Stimulated activated CD8-positive, alpha-beta memory T cell treated with anti-CD3 and anti-CD28 coated beads, Interleukin-15, amount 100 ng/mL, for 48 hours (primary cell): ENCODE measurements at places on chromosomes 6 and 20.

DNA sequence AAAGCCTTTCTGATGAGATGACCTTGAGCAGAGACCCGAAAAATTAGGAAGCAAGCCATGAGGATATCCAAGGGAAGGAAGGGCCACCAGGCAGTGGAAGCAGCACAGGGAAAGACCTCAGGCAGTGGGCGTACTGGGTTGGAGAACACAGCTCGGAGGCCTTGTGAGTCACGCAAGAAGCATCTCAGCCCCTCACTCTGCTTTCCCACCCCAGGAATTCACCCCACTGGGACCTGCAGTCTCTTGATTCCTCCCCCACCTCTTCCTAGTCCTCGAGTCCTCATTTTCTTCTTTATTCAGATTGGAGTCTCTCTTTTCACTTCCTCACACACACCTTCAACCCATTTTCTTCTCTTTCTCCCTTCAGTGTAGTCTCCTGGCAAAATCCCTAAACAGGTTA lies 27.0 kb downstream of the RPRD1B start:
- DNase-seq: no peak

DNA sequence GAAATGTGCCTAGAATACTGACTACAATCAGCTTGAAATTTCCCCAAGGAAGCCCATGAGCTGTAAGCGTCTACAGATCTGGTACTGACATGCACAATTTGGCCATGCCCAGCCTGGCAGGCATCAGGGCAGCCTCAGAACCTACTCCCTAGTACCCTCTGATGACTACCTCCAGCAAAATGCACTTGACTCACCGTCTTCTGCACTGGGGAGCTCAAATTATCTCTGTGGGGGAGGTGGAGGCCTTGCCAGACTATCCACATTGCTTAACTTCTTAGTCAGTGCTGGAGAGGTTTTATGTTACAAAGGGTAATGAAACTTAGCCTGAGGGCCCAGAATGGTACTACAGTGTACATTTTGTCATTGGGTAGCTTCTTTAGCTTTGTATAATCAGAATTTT lies 126.0 kb upstream of the ADGRF1 start:
- no peak for DNase-seq

DNA sequence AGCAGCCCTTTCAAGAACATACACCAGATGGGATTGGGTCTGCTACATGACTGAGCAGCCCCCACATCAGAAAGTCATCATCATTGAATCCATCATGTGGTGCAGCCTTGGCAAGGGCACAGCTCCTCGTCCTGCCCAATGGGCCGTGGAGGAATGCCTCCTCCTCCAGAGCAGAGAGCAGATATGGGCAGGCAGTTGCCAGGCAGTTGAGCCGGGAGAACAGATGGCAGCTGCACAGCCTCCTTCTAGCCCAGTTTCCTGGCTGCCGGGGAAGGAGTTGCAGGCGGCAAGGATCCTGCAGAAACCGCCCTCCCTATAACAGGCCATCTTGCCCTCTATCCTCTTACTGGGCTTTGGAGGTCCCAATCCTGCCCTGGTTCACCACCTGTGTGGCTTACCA lies 11.9 kb upstream of the ZFAND3 start:
- DNase-seq: no peak

- no peak for DNase-seq
Observed at GRCh38 chr6:30361661-30362060, 16.7 kb downstream of the RPP21 start.

DNA sequence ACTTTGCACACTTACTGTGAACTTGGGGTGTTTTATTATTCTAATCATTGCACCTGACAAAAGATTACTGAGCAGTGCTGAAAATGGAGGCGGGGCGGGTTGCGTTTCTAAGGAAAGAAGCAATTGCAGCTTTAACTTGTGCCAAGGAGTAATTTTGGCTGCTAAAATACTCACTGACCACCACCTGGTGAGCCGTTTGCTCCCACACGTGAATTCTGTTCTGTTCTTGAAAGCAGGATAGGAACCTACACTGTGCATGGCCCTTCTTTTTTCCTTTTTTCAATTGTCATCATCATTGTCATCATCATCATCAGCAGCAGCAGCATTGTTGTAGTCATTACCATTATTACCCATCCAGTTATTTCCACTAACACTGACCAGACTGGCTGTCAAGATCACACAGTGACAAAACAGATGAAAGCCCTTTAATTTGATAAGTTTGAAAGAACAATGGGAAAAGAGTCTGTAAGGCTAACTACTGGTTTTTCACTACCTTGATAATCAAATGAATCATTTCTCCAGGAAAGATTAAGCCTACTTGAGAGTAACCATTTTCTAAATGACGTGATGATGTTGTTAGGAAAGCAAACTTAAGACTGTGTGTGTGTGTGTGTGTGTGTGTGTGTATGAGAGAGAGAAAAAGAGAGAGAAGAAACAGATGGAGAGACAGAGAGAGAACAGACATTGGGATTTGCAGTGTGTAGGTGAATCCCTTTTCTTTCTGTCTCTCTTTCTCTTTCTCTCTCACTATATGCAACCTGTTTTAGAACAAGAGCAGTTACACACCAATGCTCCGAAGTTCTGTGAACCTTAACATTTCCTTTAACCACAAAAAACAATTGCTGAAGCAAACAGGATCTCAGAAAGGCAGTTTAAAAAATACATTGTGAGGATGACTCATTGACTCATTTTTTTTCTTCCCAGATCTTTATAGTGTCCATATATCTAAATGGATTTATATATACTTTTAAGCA lies 3.8 kb downstream of the RIPOR2 start:
- no peak for DNase-seq

DNA sequence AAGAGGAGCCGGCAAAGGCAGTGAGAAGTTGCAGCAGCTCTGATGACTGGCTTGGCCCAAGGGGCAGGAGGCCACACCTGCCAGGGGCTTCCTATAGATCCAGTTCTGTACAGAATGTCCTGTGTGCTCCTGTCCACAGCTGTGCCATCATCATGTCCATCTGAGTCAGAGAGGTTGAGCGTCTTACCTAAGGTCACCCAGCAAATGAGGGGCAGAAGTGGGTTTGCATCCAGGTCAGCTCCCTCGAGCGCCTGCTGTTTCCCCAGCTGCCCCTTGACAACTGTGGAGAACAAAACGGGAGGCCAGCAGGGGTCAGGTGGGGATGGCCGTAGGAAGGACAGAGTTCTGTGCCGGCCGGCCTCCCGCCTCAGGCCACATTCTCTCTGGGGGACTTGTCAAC lies 47.6 kb downstream of the DLGAP4 start:
- DNase-seq: no peak

GRCh38 chr20:20334489-20334888 lies 33.4 kb upstream of the INSM1 start:
- no peak for DNase-seq

DNA sequence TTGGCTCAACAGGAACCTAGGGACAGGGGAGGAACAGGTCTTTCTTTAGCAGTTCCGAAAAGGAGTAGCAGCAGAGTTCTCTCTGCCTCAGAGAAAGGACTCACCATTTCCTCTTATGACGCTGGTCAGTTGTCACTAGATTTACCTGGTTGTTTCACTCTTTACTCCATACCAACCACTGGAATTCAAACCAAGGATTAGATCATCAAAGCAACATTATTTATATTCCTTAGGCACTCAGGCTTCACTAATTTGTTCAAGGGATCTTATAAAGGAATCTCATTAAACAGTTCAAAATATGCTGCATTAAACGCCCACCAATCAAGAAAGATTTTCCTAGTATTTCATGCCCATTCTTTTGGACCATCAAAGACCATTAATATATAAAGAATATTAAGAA lies 1129.5 kb upstream of the MAP3K7 start:
- DNase-seq: no peak

DNA sequence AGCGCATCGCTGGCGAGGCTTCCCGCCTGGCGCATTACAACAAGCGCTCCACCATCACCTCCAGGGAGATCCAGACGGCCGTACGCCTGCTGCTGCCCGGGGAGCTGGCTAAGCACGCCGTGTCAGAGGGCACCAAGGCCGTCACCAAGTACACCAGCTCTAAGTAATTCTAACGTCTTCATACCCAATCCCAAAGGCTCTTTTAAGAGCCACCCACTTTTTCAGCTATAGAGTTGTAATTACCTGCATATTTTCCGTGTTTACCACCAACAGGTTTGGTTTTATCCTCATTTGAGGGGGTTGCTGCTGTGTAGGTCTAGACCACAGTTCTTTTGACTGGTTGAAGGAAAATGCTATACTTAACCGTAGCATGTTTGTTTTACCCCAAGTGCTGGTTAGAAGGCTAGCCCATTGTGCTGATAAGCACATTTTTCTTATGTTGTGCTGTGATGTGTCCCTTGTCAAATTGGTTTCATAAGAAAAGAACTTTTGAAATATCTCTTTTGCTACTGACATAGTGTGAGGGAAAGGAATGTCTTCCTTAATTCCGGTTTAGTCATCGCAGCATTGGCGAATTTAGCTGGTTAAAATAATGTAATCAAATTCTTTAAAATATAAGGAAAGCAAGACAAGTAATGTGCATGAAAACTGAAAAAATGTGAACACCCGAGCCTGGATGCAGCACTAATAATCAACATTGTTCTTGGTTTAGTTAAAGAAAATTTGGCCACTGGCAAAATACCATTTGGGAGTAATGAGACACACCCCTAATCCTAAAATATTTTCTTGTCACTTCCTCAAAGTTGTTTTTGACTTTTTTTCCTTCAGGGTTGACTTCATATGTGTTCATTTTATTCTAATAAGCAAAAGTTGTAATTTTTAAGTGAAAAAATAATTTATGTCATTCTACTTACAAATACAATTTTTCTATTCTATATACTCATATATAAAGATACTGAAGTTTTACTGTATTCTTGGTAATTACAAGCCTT lies 112.8 kb downstream of the HFE start:
- DNase-seq: no peak

DNA sequence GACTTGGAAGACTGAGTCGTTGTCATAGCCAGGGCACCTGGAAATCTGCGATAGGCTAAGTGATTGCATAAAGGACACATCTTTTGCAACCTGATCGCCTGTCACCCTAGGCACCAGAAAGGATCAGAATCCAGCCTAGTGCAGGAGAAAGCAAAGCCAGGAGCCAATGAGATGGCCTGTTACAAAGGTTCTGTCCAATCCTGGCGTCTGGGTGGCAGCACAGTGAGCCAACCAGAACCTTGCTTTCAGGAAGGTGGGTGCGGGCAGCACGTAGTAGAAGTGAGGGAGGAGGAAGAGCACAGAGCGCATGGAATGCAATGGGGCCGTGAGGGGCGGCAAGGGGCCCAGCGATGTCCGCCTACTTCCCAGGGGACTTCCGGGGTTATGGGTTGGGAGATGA lies 120.4 kb upstream of the GGTLC1 start:
- no peak for DNase-seq

DNA sequence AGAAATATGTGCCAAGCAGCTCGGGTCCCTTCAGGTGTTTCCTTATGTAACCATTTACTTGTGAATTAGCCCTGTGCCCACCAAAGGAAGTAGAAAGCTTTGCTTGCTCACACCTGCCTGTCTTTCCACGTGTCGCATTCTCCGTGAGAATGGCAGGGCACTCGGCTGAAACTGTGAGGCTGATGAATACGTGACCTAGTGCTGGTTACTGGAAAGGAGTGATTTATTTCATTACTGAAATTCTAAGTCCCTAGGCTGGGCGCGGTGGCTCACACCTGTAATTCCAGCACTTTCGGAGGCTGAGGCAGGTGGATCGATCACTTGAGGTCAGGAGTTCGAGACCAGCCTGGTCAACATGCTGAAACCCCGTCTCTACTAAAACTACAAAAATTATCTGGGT lies 45.9 kb upstream of the TULP1 start:
- no peak for DNase-seq

DNA sequence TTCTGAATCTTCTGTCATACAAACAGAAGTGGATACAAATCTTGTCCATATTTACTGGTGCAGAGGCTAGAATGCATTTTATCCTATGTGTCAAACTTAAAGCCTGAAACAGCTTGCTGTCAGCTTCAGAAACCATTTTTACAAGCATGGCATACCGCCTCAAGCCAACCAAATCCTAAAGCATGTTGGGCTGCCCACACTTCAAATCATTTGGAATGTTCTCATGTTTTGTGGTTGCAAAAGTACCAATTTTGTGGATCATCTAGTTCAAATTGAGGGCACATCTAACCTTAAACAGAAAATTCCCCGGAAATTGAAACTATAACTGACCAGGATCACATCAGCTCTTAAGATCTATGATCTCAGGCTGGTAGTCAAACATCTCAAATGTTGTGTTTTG lies 3.2 kb downstream of the GPR63 start:
- DNase-seq: no peak

- DNase-seq: no peak
Observed at GRCh38 chr20:37342231-37343177, 3.4 kb upstream of the SRC start.

DNA sequence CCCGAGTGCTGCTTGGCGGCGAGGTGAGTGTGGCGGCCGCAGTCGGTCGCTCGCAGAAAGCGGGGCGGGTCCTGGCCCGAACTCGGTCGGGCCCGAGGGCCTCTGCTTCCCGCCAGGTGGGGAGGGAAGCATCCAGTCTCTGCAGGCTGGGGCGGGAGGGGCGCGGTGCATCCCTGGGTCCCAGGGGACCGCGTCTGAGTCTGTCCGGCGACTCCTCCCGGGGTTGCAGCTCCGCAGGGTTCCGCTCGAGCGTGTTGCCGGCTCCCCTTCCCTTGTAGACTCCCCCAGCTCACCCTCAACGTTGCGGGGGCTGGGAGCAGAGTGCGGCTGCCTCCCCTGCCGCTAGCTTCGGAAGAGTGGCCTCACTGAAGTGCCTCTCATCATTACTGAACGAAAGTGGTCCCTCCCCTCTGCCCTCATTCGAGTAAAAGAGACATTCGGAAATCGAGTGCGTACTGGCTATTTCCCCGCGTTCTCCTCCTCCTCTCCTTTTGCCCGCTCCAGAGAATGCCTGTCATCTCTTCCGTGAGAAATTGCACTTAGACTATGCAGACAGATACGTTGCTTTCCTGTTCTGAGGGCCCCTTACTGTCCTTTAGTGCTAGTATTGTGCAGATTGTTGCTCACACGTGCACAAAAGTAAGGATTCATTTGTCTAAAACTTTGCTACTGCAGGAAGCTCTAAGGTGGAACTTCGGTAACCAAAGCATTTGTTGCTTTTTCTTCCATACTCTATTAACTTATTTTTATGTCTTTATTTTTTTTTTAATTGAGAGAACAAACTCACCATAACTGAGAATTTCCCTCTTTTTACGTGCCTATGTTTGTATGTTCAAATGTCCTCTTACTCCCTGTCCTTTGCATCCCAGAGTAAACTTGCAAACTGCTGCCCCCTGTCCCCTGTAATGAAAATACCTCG lies 751 bp downstream of the MAP3K4 start:
- DNase-seq: peak; percentile 9

DNA sequence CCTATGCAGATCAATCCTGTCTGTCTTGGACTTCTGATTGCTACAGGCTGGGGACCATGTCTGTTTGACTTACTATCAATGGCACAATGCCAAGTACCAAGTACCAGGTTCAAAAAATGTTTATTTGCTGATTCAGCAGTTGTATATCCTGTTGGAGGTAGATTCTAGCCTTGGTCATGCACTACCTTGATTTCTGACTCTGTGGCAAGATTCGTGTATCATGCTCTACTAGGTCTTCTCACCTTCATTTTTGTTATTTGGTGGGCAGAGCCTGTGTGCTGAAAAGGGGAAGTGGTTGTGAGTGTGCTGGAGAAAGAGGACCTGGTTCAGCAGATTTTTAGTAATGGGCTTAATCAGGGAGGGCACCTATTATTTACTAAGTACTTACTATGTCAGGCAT lies 192.4 kb upstream of the MYLIP start:
- no peak for DNase-seq
